ENCODE measurements at places on chromosomes 6 and 20. TPM values are rescaled to one million over a fixed set of nuclear protein-coding genes. Genes with fewer than 3 reads are reported as not detected.

The MCHR2 gene
- not detected for total RNA-seq

The THEMIS gene
- not detected for total RNA-seq

The RSPH4A gene
- 0.62 TPM for total RNA-seq

The GHRH gene
- total RNA-seq = not detected
